ENCODE measurements at places on chromosomes 6 and 20. TPM values are rescaled to one million over a fixed set of nuclear protein-coding genes. Genes with fewer than 3 reads are reported as not detected.

DNA sequence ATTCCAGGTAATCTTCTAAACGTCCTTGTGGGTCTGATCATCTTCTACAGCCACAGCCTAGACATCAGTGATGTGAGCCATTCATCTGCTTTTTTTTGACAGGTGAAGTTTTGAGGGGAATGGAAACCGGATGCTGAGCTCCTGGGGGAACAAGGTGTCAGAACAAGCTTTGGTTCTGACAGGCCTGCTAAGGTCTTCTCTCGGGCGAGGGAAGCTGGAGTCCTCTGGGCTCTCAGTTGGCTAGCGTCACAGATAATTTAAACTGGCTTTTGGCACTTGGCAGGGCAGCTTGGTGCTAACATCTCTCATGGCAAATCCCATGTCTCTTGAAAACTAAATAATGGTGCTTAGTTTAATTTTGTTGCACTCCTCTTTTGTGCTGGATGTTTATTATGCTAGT is 8.4 kb upstream of the AIG1 start:
- DNase-seq: no peak

GRCh38 chr6:155341130-155341828 is 27.0 kb upstream of the TFB1M start:
- peak; percentile 74 for DNase-seq

Gene C4B
- 0.54 TPM for total RNA-seq

Gene RRAGD
- not detected for total RNA-seq

GRCh38 chr6:163630572-163630971 is 216.1 kb downstream of the QKI start:
- DNase-seq: no peak

Gene ISM1
- not detected for total RNA-seq

DNA sequence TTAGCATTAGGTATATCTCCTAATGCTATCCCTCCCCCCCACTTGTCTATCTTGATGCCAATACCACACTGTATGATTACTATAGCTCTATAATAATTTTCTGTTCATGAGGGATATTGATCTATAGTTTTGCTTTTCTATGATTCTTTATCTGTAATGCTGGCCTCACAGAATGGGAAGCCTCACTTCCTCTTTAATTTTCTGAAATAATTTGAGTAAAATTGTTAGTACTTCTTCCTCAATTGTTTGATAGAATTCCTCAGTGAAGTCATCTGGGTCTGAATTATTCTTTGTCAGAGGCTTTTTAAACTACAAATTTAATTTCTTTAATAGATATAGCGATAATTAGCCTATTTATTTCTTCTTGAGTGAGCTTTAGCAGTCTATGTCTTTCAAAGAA is 31.2 kb downstream of the SIRPD start:
- no peak for DNase-seq

Gene FLRT3
- 6.6 TPM for total RNA-seq

GRCh38 chr6:165632194-165632593 is 30.8 kb downstream of the PDE10A start:
- DNase-seq: peak; percentile 40

DNA sequence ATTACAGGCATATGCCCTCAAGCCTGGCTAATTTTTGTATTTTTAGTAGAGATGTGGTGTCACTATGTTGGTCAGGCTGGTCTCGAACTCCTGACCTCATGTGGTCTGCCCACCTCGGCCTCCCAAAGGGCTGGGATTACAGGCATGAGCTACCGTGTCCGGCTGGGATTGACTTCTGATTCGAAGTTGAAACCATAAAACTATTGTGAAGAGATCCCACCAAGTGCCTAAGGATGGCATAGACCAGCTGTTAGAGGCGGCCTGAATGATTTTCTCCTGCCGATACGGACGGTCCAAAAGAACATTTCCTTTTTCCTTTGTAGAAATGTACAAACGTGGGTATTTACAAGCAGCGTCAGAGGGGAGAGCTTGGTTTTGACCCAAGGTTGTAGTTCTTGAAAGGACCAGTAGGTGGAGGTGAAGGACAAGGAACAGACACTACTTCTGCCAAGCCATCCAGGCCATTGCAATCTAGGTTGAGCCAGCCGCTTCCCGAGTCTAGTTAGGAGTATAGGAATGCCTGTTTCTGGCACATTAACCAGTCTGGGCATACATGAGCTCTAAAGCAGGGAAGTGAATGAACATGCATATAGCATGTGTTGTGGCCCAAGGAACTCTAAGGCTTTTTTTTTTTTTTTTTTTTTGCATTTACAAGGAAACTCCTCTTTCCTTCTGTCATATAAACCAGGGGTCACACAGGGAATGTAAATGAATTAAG is 29.0 kb downstream of the MOCS3 start:
- peak; percentile 90 for DNase-seq

DNA sequence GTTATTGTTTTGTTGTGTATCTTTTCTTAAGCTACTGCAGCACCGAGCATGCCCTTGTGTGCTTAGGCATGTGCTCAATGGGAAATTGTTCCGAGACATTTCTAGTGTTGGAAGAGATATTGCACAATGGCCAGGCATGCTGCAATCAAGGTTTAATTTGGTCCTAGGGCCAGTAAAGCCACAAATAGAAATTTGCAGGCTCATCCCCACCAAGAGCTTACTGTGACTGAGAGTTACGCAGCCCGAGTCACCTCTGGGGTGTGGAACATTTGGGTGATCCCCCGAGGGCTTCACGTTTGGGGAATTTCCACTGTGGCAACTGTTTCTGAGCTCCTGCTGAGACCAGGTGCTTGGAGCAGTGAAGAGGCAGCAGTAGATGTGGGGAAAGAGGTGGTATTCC is 65.8 kb downstream of the ADTRP start:
- peak; percentile 46 for DNase-seq

DNA sequence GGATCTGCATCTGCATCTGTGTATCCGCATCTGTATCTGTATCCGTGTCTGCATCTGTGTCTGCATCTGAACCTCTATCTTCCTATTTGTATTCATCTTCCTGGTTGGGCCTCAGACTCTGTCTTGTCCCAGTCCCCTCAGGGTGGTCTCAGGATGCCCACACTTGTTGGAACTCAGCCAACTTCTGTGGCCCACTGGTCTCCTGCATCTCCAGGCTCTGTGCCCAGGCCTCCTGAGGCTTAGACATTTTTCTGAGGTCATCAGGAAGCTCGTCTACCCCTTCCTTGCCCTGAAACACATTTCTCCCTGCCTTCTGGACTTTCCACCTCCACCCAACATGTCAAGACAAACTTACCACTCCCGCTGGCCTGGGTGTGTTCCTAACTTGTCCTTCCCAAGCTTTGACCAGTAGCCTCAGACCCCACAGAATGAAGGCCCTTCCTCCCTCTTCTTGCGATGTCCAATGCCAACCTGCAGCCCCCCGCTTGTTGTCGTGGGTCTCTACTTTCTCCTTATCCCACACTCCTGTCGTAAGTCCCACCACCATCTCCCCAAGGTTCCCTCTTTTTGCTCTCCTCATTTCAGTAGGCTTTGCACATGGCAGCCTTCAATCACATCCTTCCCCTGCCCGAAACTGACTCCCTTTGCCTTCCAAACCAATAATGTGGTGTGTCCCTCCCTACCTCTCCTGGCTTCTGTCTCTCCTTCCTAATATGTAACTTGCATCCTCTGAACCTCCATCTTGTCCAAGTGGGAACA is 176.5 kb downstream of the DLL1 start:
- DNase-seq: no peak

Gene NMBR
- total RNA-seq: not detected

Gene MYLK2
- total RNA-seq: 0.18 TPM

GRCh38 chr6:108363113-108363512 is 68.3 kb downstream of the AFG1L start:
- DNase-seq: no peak

Gene POLR3F
- 5.7 TPM for total RNA-seq

DNA sequence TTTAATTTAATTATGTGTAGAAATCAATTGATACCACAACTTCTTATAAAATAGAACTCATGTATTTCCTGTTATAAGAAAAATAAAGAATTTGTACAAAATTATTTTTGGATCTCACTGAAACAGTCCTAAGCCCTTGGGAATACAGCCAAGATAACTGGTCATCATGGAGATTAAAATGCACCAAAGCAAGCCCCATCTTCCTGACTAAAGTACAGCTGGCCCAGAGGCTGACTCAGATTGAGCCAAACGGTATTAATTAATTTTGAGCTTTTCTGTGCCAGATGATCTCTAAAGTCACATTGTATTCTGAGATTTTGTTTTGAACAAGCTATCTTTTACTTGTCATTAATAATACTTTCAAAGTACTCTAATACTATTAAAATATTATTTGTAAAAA is 978.5 kb downstream of the TBC1D32 start:
- DNase-seq: no peak

All from IMR-90 (cell line).